Fibroblast of skin of back (primary cell): ENCODE measurements at places on chromosomes 12 and 14.

DNA sequence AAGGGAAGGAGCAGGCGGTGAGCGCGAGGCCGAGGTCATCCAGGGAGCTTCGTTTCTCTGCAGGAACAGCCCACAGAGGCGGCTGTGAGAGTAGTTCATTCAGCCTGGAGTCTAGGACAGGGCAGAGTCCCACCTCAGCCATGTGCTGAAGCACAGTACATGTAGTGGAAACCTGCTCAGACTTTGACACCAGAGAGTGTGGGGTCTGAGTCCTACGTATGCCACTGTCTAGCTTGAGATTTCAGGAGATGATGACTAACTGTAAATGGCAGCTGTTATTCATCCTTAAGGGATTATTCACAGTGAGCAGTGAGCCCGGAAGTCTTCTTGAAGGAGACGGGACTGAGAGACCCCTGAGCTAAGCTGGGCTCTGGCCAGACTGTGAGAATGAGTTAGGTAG is 938 bp upstream of the SLC6A13 start:
- peak; percentile 64 for DNase-seq

DNA sequence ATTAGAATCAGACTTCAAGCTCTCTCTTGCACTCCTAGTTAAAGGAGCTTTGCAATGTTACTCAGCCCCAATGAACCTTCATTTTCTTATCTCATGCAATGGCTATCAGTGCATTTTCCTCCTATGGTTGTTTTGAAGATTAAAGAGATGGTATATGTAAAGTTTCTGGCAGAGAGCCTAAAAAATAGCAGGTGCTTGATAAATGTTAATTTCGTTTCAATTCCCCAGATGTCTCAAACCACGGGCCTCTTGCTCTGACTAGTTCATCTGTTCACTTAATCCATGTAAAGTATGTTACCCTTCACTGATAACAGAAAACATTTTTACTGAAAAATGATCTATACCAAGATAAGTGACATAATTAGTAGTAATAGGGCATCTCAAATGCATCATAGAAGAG is 735.4 kb upstream of the USP15 start:
- DNase-seq, result no peak

- DNase-seq, result no peak
These were observed 30.1 kb downstream of the NPC2 start for GRCh38 chr14:74462993-74463392.

DNA sequence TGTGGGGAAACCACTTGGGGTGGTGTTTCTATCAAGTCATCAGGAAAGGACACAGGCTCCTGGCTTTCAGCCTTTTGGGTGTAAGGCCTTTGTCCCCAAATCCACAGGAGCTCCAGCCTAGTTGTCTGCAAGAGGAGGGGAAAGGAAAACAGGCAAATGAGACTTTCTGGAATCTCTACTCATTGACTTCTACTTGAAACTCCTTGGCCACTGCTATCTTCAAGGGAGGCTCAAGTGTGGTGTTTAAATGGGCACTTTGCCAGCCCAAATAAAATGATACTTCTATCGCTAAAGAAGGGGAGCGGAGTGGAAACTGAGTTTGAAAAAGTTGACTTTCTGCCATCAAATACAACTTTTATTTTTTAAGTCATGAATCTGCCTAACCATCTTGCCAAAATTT is 445.9 kb upstream of the RGS6 start:
- DNase-seq, result peak; percentile 52

- DNase-seq, result peak; percentile 64
These were observed 1.0 kb upstream of the SLC38A2 start for GRCh38 chr12:46373301-46374296.

DNA sequence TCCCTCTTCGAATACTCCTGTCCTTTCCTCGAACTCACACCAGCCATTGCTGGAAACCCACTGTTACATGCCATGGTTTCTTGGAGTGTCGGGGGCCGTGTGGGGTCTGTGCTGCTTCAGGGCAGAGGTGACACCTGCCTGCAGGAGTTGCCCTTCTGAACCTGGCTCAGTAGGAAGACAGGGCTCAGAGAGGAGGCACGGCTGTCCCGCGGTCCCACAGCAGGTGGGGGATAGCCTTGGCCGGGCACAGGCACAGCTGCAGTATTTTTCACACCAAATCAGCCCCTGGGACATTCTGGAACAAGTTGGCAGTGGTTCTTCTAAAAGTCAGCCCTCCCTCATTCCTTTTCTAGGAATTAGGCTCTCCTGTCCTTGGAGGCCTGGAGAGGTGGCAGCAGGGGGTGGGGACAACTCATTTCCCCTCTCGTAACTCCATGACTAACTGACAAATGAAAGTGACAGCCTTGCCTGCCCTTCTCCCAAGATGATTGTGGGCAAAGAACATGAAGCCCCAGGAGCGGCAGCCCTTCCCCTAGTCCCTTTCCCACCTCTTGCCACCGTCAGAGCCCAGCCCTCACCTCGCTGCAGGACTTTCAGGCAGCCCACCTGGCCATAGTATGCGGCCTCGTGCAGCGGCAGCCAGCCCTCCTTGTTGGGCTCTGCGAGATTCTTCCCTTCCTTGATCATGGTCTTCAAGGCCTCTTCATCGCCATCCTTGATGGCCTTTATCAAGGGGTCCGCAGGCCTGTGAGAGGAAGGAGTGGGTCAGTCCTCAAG is 22.4 kb downstream of the ASB2 start:
- DNase-seq, result no peak

DNA sequence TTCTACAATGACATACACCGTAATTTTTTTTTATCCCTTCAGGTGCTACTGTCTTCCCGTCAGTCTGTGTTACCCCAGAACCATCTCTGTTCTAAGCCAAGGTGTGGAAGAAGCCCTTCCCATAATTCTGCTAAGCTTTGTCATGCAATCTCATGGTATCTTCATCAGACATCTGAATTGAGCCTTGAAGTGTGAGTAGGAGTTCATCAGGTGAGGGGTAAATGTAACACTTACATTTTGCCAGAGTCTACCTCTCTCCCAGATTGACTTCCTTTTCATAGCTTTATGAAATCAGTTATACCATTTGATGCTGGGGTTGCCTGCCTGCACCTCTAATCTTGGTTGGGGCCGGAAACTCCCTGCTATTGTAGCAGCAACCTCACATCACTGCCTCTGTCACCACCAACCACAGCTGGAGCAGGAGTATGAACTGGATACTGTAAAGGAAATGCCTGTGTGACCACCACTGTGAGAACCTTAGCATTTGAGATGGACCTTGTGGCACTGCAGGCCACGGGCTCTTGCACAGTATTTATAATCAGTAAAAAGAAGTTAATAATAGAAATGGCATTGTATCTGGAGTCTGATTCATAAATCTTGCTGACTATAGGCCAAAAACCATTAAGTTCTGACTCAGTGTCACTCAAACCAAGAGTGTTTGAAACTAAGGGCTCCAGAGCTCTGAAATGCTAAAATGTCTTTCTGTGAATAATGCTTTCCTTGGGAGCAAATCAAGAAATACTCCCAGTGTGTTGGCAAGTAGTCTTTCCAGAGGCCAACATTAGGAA is 58.7 kb upstream of the STK38L start:
- peak; percentile 94 for DNase-seq

- DNase-seq, result peak; percentile 98
These were observed 15.9 kb upstream of the AMIGO2 start for GRCh38 chr12:47095446-47096236.

DNA sequence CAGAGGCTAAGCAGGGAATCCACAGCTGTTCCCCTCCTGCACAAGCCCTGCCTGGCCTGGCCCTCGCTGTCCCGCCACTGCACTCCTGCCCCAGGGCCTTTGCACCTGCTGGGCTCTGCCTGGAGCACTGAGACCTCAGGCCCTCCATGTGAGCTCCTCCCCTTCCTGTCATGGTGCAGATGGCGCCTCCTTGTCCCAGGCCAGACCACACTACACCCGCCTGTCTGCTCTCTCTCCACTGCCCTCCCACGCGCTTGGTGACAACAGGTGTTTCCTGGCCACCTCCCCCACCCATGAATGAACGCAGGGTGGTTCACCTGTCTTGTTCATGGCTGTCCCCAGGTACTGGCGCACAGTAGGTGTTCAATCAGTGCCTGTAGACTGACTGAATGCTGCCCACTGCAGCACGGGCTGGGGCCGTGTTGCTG is 82.9 kb downstream of the NCOR2 start:
- DNase-seq, result no peak
